ENCODE measurements at places on chromosomes 7 and 10. TPM values are rescaled to one million over a fixed set of nuclear protein-coding genes. Genes with fewer than 3 reads are reported as not detected.

DNA sequence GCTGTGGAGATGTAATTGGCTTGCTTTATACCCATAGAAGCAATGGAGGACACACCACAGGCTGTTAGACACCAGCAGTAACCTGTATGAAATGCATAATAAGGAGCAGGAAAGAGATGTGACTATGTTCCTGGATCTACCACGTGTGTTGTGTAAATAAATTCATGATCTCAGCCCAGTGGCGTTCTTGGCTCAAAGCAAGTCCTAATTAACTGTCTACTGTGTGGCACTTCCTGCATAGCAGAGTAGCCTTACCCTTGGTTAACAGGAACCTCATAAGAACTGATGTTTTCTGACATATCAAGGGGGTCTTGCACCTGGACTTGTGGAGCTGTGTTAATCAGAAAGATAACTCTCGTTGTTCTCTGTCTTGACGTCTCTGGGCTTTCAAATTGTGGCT, 25.7 kb upstream of the FAM180A start:
- no peak for DNase-seq

DNA sequence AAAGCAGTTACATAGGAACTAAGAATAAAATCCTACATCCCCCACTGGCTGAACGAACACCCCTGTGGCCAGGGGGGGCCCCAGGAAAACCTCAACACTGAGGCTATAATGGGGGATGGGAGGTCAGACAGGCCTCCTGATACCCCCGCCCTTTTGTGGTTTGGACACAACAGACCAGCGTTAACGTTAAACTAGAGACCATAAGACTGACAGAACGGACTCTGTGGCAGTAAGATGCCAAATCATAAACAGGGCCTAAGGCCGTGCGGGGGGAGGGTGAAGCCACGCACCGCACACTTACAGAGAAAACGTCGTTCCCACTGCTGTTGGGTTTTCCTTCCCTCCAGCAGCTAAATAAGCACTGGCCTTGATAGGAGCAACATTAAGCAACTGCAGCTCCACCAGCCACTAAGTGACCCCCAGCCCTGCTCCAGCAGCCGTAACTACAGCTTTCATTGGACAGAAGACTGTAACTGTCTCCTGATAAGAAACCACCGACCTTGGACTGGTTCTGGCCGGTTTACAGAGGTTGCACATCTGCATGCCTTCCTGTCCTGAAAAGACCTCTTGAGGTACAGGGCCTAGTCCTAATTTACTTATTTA, 3.4 kb upstream of the PPP2R2D start:
- DNase-seq: no peak

DNA sequence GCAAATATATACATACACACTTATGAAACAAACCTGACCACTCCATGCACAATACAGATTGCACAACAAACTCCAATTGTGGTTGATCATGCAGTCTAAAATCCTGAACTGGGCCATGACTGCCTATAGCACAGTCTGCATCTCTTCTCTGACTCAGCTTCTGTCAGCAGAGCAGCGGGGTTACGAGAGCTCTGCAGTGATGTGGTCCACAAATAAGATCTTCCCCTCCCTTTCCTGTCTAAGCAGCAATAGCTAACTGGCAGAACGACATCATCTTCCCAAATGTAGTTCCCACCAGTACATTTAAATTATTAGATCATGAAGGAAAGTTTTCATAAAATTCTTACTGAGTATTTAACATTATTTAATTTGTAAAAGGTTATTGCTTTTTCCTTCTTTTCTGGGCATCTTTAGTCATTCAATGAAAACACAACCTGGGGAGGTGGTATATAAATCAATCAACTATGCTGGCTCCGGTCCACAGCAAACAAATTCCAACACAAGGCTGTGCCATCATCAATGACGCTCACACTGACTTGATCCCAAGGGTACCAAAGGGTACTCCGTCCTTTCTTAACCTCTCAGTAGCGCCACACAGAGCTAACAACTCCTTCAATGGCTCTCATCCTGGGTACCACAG, 17.1 kb downstream of the ARHGAP21 start:
- DNase-seq: no peak

- DNase-seq: no peak
Measured at GRCh38 chr7:18128846-18129245, 101.2 kb upstream of the PRPS1L1 start.

GRCh38 chr10:70368774-70369482, 13.5 kb downstream of the LRRC20 start:
- no peak for DNase-seq

DNA sequence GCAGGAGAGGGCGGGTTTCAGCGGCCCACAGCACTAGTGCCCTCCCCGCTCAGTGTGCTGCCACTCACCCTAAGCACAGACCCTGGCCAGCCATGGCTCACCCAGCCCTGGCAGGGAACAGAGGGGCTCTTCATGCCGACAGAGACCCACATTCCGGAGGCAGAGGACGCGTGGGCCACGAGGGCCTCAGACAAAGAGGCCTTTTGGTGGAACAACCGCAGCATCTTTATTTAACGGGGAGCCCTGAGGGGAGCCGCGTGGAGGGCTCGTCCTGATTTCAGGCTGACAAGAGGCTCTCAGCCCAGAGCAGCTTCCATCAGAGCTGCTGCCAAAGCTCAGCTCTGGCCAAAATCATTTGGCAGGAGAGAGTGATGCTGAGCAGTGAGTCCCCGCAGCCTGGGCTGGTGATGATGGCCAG, 127.8 kb downstream of the SH3PXD2A start:
- no peak for DNase-seq

DNA sequence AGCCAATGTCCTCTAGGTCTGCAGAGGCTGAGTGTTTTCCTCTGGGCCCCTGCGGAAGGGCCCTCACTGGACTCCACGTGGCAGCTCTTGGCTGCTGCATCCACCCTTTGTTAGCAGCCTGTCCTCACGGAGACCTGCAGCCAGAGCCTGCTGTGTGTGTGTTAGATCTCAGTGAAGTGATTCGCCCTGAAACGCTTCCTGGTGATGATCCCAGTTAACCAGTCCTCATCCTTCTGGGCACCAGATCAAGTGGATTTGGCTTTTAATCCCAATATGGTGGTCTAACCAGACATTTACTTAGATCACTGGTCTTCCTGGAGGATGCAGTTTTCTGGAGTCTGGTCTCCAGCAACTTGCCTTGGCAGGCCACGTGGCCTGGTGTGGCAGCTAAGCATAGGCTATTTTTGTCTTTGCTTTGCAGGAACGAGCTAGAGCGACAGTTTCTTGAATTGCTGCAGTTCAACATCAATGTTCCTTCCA, 39.5 kb upstream of the GJD4 start:
- no peak for DNase-seq

- DNase-seq: no peak
Measured at GRCh38 chr10:122461729-122462532, 578 bp downstream of the HTRA1 start.

- no peak for DNase-seq
Measured at GRCh38 chr7:149850007-149850594, 11.9 kb downstream of the ZNF862 start.

DNA sequence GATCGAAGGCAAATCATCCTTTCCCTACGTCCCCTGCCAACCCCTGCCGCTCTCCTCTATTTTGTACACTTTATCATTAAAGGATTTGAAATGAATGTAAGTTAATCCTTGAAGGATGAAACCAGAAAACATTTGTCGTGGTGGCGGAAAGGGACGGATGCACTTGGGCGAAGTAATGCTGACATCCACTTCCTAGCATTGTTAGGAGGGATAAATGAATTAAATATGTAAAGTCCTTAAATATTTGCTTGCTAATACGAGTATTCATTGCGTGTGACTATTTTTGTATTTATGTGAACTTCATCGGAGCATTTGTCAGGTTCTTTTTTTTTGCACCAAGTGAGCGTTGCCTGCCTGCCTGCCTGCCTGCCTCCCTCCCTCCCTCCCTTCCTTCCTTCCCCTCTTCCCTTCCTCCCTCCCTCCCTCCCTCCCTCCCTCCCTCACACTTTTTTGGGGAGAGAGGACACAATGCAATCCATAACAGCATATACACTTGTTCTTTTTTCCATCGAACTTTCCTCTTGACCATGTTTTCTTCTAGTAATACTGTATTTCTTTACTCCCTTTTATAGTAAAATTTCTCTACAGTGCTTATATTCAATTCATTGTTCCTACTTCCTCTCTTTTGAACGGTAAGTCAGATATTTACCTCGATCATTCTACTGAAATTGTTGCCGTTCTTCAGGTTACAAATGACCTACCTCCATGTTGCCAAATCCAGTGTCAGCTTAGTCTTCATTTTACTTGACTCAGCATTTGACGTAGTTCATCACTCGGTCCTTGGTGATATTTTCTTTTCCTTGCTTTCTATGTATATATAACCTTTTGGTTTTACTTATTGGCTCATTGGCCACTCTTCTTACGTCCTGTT, 831 bp downstream of the CCDC7 start:
- peak; percentile 43 for DNase-seq

DNA sequence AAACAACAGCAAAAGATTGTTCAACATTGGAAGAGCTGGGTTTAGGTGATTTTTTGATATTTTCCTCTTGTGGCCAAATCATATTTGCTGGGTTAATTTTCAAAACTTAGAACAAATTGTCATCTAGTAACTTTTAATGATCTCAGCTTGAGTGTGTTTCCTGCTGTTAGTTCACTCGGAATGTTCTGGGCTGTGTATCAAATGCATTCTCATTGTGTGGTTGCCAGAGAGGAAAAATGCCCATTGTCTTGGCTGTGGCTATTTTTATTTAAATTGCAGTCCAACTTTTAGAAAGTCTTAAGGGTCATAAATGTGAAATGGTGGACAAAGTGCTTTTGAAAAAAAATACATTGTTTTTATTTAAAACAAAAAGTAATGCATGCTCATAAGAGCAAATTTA, 542.0 kb downstream of the TNS3 start:
- DNase-seq: no peak

DNA sequence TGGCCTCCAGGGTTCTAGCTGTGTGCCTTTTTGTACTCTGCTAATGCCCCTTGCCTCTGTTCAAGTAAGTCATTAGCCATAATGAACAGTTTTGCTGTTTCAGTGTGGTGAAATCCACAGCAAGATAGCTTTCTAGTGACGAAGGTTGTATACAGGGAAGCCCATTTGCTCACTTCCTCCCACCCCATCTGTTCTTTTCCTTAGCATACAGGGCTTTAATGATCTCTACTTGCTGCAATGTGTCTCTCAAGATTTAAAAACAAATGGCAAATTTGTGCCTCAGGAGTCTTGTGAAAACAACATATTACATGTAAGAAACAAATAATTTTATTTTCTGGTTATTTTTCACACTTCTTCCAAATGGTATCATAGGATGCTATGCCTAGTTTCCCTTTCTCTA, 243.2 kb downstream of the CDK14 start:
- no peak for DNase-seq

- no peak for DNase-seq
Measured at GRCh38 chr10:30705101-30705624, 75.6 kb upstream of the LYZL2 start.

GRCh38 chr10:93816123-93816747, 58.5 kb downstream of the LGI1 start:
- DNase-seq: peak; percentile 42

DNA sequence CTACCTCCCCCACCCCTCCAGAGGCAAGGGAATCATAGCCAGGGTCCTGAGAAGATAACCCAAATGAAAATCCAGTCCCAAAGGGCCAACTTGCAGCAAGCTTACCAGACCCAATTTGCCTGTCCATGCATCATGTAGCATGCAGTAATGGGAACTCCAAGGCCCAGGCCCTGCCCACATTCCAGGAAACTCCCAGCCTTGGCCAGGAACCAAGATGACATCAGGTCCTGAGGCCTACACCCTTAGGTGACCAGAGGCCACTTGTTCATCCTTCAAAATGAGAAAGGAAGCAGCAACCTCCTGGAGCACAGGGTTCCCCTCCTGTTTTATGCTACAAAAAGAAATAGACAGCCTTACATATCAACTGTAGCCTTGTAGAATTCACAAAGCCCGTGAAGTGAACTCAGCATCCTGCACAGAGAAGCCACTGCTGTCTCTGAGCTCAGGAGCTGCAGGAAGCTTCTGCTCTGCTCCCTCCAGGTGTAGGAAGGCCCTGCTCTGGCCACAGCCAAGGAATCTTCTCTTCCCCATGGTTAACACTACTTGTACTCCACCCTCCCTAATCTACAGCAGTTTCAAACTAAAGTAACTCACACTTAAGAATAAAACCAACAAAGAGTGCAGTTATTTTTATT, 30.3 kb upstream of the GRB10 start:
- DNase-seq: peak; percentile 32

DNA sequence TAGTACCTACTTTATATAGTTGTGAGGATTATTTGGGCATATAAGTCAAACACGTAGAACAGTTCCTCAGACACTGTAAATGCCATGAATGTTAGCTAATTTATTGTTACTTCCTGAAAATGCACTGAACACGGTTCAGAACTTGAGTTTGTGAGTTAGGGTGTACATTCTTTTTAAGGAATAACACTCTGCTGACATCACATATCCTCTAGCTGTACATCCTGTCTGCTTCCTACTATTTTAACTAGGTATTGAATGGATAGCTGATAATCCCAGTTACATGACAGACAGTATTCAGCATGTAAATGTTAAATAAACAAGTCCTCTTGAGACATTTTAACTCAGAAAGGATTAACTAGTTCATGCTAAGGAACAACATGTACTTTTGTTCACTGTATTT, 16.0 kb downstream of the SAMD8 start:
- DNase-seq: no peak

- DNase-seq: no peak
Measured at GRCh38 chr7:96547371-96547811, 162.3 kb downstream of the SEM1 start.

DNA sequence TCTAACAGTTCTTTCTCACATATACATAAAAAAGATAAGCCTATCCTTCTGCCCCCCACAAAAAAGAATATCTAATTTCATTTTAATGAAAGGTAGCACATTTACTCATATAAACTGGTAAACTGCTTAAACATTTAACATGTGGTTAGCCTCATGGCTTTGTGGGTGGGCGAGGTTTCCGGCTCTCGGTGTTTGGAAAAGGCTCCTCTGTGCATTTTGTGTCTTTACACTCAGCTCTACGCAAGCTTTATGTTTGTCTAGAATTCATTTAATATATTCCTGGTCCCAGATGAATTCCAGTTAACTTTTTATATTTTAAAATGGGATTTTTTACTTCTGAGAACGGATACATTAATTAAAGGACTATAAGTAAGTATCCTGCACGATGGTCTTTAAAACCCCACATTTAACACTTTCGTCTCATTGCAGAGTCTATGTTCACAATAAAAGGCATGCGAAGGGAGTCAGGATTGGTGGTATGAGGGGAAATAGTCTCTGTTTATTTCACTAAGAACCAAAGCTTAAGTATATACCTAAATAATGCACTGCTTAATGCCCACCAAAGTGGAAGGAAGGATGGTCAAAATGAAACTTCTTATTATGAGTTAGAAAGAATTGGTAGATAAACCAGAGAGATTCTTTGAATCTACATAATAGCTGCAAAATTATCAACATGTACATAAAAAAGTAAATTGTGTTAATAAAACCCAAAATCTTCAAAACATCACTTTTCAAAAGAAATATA, 197.2 kb downstream of the CRPPA start:
- DNase-seq: no peak

Gene ZNF365
- 0.22 TPM for polyA plus RNA-seq

Gene STEAP4
- polyA plus RNA-seq: 0.38 TPM

Gene ADIRF
- polyA plus RNA-seq: 22.9 TPM

Gene GNB2
- polyA plus RNA-seq: 177 TPM

Gene PAPOLB
- polyA plus RNA-seq: 0.13 TPM

Gene HTRA1
- 198 TPM for polyA plus RNA-seq

Gene PRR15
- polyA plus RNA-seq: 6.9 TPM

Gene TMEM26
- polyA plus RNA-seq: 8.0 TPM

Gene AKR1C3
- polyA plus RNA-seq: 55.6 TPM

Gene HYCC1
- polyA plus RNA-seq: 23.4 TPM

Gene CCZ1B
- polyA plus RNA-seq: 93.7 TPM

Gene PWWP2B
- 6.6 TPM for polyA plus RNA-seq

Gene PRSS37
- polyA plus RNA-seq: 1.0 TPM

Measured in left renal cortex interstitium (tissue), 4 donors.